ENCODE measurements at places on chromosomes 2 and 18.

GRCh38 chr2:3094999-3095958 lies 282.3 kb downstream of the EIPR1 start:
- no peak for DNase-seq

DNA sequence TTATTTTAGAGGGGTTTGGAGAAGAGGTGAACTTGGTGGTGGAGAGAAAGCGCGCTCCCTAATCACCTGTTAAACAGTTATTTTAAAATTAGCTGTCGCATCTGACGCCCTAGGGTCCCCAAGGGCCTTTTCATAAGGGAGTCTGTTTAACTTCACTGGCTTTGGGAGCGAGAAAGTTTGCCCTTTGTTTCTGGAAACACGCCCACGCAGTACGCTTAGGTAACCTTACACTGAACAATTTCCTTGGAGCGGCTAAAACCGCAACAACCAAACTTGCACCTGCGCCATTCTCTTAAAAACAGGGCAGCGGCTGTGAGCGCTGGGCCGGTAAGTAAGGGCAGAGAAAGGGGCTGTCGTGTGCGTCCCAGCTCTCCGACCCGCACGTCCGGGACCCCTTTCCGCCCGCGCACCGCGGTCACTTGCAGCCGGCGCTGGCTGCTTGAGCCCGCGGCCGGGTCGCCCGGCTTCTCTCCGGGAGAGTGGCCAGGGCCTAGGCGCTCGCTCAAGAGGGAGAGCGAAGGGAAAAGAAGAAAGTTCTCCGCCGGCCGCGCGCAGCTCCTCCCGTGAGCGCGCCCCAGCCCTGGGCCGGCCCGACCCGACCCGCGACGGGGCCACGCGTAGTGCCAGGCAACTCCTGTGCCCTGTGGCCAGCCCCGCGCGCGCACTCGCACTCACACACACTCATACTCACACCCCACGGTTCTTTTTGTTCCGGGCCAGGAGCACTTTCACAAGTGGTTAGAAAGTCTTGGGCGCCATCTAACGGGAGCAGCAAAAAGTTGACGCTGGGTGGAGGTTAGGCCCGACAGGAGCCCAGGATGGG lies 19.2 kb downstream of the POU3F3 start:
- DNase-seq: peak; percentile 80

- DNase-seq: peak; percentile 6
Measured at GRCh38 chr2:240604291-240604938, 17.9 kb downstream of the CAPN10 start.

- DNase-seq: no peak
Measured at GRCh38 chr2:71451705-71452104, 1.7 kb upstream of the DYSF start.

DNA sequence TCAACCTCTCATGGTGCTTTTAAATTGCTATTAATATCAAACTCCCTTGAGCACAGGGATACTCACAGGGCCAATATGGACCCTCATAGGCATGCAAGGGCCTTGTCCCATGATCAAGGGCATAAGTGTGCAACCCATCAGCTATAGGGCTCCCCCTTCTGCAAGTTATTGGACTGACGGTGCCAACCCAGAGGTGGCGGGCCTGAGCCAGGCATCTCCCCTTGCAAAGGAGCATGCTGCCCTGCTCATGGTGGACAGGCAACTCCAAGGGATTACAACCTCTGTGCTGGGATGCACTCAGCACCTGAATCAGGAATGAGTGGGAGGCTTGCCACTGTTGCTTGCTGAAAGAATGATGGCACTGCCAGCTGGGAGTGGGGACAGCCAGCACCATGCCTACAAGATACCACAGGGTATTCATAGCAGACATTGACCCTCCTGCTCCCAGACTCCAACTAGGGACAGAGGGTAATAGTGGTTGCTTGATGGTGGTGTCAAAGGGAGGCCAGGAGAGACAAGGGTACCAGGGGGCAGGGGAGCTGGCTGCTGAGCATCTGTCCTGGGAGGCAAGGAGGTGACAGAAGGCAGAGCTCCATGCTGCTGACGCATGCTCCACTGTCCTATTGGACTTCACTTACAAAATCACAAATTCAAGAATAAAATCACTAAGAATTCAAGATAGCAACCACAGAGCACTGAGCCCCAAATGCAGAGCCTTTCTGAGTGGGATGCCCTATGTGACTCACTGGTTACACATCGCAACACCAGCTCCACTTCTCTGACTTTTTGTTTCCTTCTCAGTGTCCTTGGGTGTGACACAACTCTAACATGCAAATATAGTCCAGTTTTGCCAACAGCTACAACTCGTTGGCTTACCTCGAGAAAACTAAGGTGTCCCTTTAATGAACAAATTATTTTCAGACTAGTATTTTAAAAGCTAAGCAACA lies 157.1 kb upstream of the CCDC150 start:
- no peak for DNase-seq

- DNase-seq: peak; percentile 85
Measured at GRCh38 chr18:13353084-13353823, 134.7 kb downstream of the LDLRAD4 start.

DNA sequence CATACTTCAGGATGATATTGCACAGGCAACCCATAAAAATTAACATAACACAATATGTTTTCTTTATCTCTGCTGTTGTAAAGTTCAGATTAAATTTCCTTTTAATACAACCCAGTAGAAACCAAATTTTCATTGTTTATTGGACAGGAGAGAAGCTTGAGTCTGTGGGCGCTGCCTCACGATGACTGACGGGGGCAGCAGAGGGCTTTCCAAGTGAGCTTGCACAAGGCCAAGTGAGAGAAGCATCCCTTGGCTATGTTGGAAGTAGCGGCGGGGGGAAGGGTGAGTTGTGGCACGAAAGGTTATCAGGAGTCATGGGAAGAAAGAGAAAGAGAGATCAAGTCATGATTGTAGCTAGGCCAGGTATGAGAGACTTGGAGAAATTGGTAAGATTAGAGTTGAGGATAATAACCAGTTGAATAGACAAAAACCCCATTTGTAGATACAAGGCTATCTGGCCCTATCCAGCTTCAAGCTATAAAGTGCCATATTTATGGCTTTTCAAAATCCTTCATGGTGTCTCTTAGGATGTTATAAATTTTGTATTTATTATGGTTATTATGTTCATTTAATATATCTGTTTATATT lies 413.7 kb upstream of the FAM98A start:
- DNase-seq: peak; percentile 42

DNA sequence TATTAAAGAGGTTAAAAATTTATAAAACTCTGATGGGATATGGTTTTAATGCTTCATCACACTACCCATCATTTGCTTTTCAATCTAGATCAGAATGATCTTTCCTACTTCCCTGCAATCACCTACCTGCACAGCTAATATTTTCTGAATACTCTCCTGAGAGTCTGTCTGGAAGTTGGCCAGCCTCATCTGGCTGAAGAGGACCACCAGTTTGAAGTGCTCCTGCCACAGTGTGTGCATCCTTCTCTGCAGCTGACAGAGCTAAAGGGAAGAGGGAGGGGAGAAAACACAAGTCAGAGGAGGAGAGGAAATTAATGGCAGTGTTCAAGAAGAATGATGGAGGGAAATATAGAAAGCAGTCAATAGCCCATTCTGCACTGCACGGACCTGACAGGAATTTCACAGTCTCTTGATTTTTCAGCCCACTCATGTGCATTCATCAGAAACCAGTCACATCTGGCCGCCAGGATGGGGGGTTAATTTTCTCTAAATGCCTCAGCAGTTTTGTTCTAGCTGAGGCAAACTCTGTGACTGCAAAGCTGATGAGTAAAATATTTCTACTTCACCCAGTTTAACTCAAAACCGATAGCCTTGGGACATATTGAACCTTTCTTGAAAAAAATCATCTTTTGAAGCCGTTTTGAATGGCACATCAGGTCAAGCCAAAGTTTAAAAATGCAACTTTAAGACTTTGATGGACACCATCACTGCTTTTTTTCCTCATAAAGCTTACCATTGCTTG lies 201.8 kb upstream of the KLHL14 start:
- DNase-seq: no peak

- DNase-seq: no peak
Measured at GRCh38 chr2:197286805-197287595, 23.6 kb downstream of the ANKRD44 start.

GRCh38 chr2:223563462-223563861 lies 38.7 kb downstream of the SCG2 start:
- no peak for DNase-seq

DNA sequence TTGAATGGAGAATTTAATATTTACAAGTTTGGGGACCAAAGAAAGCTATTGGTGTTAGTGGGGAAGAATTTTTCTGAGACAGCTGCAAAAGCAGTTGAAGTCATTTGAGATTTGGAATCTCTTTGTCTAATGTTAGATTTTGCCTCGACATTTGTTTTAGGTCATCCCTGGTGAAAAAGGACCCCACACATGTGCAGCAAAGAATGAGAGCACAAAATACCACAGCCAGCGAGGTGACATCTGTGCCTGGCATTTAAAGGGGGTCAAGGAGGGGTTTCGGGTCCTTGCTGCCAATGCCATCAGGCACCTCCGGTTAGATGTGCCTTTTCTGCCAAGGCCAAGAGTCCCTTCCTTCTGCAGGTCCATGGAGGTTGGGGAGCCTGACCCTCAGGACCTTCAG lies 173.3 kb downstream of the TRIB2 start:
- no peak for DNase-seq

All from AML-193 (cell line).